Epithelial cell of umbilical artery (primary cell): ENCODE measurements at places on chromosomes 12 and 14. TPM values are rescaled to one million over a fixed set of nuclear protein-coding genes. Genes with fewer than 3 reads are reported as not detected.

Gene PLEKHG7
- not detected in 2 replicates for total RNA-seq

Gene NELL2
- under 0.01 TPM in 1 of 2 replicates, not detected in the other for total RNA-seq

Gene RERGL
- total RNA-seq = not detected in 2 replicates

Gene TAS2R46
- 2.1 and 3.2 TPM in 2 replicates for total RNA-seq

Gene B4GALNT3
- not detected in 2 replicates for total RNA-seq

Gene TAS2R10
- total RNA-seq = 0.97 and 1.7 TPM in 2 replicates

Gene PLEKHA5
- total RNA-seq = 8.1 and 9.4 TPM in 2 replicates

Gene LRP1-AS
- not detected in 2 replicates for total RNA-seq

Gene TESPA1
- total RNA-seq = not detected in 2 replicates

Gene ADCY4
- total RNA-seq = 20.1 and 36.6 TPM in 2 replicates

Gene NKX2-8
- not detected in 2 replicates for total RNA-seq

Gene SAMD15
- total RNA-seq = 2.3 and 4.0 TPM in 2 replicates

Gene CCDC175
- not detected in 2 replicates for total RNA-seq

Gene C14orf119
- 48.7 and 60.8 TPM in 2 replicates for total RNA-seq

Gene IRF2BPL
- 13.0 and 14.3 TPM in 2 replicates for total RNA-seq

Gene CMA1
- not detected in 2 replicates for total RNA-seq

Gene SERPINA3
- 0.61 TPM in 1 of 2 replicates, not detected in the other for total RNA-seq

Gene MED6
- total RNA-seq = 37.2 and 37.4 TPM in 2 replicates

Gene OR6C2
- total RNA-seq = not detected in 2 replicates

Gene TMEM106C
- 94.5 and 164 TPM in 2 replicates for total RNA-seq

Gene APEX1
- 104 and 113 TPM in 2 replicates for total RNA-seq

Gene ATP2B1
- total RNA-seq = 38.3 and 44.4 TPM in 2 replicates

Gene DIP2B
- 23.1 and 27.7 TPM in 2 replicates for total RNA-seq

Gene TCL1B
- not detected in 2 replicates for total RNA-seq

Gene ADAMTS20
- total RNA-seq = not detected in 2 replicates

Gene CATSPERB
- not detected in 2 replicates for total RNA-seq

Gene ATL1
- 0.65 and 1.4 TPM in 2 replicates for total RNA-seq

Gene PTPRB
- 55.9 and 92.9 TPM in 2 replicates for total RNA-seq

Gene CCDC92
- 3.8 and 4.2 TPM in 2 replicates for total RNA-seq

Gene HOXC11
- not detected in 2 replicates for total RNA-seq

Gene ASIC1
- 0.65 and 0.76 TPM in 2 replicates for total RNA-seq

Gene CCDC77
- total RNA-seq = 8.1 and 8.5 TPM in 2 replicates

Gene SIX6
- not detected in 2 replicates for total RNA-seq

Gene GPR137C
- 0.65 and 1.4 TPM in 2 replicates for total RNA-seq

Gene ZFYVE1
- total RNA-seq = 8.8 and 11.6 TPM in 2 replicates

Gene POTEM
- total RNA-seq = not detected in 2 replicates

Gene GALC
- total RNA-seq = 16.0 and 23.4 TPM in 2 replicates

Gene CFAP54
- total RNA-seq = 24.7 and 37.5 TPM in 2 replicates
